Stimulated activated CD4-positive, alpha-beta T cell treated with anti-CD3 and anti-CD28 coated beads, Interleukin-4, amount 100 ng/mL, for 4 hours (primary cell): ENCODE measurements at places on chromosomes 11 and 22.

- DNase-seq = no peak
Measured at GRCh38 chr22:23722724-23723123, 28.2 kb downstream of the ZNF70 start.

DNA sequence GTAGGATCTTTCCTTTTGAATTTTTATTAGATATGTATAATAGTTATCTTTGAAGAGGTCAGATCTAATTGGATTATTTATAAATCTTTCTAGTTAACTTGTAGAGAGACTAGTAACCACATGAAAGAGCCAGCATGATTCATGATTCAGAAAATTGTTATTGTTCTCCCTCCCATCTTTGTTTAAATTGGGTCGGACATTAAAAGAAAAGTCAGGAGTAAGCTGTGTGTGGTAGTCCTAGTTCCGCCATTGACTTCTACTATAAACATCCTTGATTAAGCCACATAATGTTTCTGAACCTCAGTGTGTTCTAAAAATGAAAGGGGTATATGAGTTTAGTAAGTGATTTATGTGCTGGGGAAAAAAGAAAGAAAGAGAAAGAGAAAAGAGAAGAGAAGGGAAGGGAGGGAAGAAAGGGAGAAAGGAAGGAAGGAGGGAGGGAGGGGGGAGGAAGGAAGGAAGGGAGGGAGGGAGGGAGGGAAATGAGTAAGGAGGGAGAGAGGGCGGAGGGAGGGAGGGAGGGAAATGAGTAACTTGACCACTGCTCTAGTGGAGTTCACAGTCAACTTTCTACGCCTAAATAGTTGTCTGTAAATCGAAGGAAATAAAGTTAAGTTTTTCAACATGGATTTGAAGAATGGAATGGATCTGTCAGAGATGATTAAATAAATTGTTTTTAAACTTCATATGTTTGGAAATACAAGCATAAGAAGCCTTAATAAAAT lies 32.9 kb downstream of the SIK2 start:
- DNase-seq = no peak

- DNase-seq = no peak
Measured at GRCh38 chr11:24592360-24592759, 95.5 kb downstream of the LUZP2 start.

DNA sequence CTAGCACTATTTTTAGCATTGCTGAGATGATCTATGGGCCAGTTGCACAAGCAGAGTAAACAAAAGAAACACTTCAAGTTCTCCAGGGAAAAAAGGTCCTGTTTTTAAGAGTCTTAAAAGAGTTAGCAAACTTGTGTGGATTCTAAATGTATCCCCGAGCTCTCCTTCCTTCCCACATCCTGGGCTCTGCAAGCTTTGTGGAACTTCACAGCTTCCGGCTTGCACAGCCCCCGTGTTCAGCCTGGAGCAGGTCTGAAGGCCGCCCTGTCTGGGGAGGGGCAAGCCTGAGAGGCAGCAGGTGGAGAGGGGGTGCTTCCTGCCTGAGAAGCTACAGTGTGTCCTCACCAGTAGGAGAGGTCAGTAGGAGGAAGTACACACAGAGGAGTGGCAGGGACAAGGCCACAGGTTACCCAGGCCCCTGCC lies 35.1 kb upstream of the SUSD2 start:
- no peak for DNase-seq

DNA sequence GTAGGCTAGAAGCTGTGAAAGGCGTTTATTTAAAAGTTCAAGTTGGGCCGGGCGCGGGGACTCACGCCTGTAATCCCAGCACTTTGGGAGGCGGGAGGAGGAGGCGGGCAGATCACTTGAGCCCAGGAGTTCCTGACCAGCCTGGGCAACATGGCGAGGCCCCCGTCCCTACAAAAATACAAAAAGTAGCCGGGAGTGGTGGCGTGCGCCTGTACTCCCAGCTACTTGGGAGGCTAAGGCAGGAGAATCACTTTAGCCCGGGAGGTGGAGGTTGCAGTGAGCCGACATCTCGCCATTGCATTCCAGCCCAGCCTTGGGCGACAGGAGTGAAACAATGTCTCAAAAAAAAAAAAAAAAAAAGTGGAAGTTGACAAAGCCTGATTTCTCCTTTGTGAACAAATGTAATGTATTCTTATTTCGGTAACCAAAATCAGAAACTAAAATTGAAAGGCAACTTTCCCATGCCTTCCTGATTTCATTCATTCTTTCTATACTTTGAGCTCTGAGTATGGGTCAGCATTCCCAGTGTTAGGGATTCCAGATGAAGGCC lies 825 bp downstream of the PTPMT1 start:
- no peak for DNase-seq
